ENCODE measurements at places on chromosomes 5 and 9.

DNA sequence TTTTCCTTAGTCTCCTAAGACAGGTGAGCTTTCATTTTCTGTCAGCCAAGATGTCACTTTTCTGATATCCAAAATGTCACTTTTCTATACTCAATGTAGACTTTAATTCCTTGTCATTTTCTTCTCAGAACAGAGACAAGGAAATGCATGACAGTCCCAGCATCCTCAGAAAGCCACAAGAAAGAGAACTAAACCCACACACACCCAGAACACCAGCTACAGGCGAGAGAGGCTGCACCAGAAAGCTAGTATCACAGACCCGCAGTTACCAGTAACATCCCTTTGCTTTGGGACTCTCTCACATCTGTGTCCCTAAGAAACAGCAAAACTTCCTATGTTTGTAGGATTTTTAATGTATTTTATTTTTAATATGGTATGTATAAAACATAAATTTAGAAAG is 17.1 kb downstream of the TRMO start:
- no peak for DNase-seq

DNA sequence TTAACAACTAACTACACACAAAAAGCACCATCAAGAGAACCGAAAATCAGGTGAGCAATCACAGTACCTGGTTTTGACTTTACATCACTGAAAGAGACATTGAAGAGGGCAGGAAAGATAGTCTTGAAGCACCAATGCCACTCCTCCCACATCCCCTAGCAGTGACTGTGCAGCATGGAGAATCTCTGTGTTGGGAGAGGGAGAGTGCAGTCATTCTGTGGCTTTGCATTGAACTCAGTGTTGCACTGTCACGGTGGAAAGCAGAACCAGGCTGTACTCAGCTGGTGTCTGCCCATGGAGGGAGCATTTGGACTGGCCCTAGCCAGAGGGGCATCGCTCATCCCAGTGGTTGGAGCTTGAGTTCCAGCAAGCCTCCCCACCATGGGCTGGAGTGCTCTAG is 40.4 kb downstream of the C5 start:
- DNase-seq = no peak

- DNase-seq = no peak
These were observed 173.7 kb downstream of the GABRB2 start for GRCh38 chr5:161372682-161373344.

DNA sequence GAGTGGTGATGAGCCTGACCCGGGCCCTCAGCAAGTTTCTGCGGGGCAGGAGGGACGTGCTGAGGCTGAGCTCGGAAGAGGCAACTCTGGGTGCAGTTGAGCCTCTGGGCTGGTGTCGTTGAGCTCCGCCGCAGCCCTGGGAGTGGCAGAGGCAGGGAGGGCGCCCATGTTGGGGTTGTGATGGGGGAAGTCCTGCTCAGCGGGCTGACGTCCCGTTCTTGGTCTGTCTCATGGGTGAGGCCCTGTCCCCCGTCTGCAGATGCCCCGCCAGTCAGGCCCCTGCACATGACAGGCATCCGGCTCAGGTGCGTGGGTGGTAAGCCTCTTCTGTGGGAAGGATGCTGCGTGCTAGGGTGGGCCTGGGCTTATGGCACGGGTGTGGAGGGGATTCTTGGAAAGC is 64.3 kb downstream of the RXRA start:
- no peak for DNase-seq

DNA sequence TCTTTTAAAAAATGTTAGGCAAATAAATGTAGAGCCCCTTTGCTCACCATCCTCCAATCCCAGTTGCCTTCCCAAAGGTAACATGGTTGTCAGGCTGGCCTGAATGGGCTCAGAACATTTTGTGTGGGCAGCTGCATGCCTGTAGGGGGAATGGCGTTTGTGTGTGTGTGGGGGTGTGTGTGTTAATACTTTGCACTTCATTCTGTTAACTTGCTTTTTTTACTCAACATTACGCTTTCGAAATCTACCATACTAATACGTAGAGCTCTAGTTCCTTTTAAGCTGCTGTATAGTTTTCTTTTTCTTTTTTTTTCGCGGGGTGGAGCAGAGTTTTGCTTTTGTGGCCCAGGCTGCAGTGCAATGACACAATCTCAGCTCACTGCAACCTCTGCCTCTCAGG is 14.0 kb downstream of the MYOZ3 start:
- no peak for DNase-seq

- no peak for DNase-seq
These were observed 976 bp downstream of the RXFP3 start for GRCh38 chr5:33937017-33937706.

- no peak for DNase-seq
These were observed 2.0 kb upstream of the AJM1 start for GRCh38 chr9:136840140-136840876.

DNA sequence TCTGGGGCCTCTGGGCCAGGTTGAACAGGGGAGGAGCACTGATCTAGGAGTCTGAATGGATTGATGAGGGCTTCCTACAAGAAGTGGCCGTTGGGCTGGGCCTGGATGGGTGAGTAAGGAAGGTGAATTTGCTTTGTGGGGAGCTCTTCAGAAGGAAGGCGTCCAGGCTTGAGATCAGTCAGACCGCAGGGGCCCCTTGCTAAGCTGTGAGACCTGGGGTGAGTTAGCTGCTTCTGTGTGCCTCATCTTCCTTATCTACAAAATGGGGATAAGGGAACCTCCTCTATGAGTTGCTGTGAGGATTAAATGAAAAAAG is 1.1 kb upstream of the SYNPO start:
- DNase-seq = no peak
